ENCODE measurements at places on chromosomes 13 and 19.

- peak; percentile 48 for DNase-seq
Measured at GRCh38 chr19:35436477-35437405, 11.3 kb upstream of the FFAR2 start.

GRCh38 chr19:40422748-40423566 lies 2.8 kb downstream of the SERTAD1 start:
- no peak for DNase-seq

DNA sequence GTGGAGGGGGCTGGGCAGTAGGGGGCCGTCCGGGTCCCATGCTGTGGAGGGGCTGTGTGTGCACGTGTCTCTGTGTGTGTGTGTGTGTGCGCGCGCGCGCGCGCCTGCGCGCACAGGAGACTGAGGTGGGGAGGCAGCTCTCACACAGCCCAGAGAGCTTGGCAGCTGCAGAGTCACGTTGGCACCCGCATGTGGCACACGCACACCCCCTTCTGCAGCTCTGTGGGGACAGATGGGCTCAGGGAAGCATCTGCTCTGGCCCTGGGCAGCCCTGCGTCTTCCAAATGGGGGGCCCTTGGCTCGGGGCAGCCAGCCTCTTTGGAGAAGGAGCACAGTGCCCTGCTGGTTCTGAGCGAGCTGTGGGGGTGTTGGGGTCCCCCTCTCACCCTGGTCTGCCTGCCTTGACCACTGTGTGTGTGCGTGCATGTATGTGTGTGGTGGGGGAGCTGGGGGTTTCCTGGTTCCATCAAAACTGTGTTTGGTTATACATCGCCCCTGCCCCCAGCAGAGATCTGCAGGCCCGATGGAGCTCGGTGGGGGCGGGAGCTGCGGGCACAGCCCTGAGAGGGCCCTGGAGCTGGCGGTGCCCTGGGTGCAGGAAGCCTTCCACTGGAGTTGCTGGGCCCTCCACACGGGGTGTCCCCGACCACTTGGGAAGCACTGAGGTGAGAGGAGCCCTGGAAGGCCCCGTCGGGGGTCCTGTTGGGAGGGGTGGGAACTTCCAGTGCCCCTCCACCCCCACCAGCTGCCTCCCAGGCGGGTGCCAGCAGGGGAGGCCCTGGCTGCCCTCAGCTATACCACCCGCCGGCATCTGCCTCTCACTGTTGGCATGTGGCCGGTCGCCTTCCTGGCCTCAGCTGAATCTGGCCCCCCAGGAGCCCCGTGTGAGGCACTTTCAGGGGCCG lies 67.1 kb downstream of the KDM4B start:
- DNase-seq: no peak

GRCh38 chr13:100755891-100756290 lies 81.3 kb upstream of the TMTC4 start:
- DNase-seq: no peak
